ENCODE measurements at places on chromosomes 12 and 14. TPM values are rescaled to one million over a fixed set of nuclear protein-coding genes. Genes with fewer than 3 reads are reported as not detected.

The CPNE6 gene
- total RNA-seq, result 0.14 TPM

The INSM2 gene
- 0.04 TPM for total RNA-seq

The CD163 gene
- not detected for total RNA-seq

The PTGER2 gene
- total RNA-seq, result 4.2 TPM

The MYL6 gene
- total RNA-seq, result 2,154 TPM

The IL26 gene
- not detected for total RNA-seq

The TEX52 gene
- total RNA-seq, result not detected

The STAB2 gene
- not detected for total RNA-seq

The NRXN3 gene
- 1.3 TPM for total RNA-seq

The KLRC1 gene
- not detected for total RNA-seq

Measured in A549 treated with dexamethasone at 1 μM for 4 hours (cell line).